ENCODE measurements at places on chromosomes 2 and 18.

GRCh38 chr2:234595829-234596228, 98.9 kb upstream of the ARL4C start:
- no peak for DNase-seq

GRCh38 chr2:237982039-237982725, 15.4 kb downstream of the UBE2F start:
- DNase-seq: no peak

GRCh38 chr2:26685989-26686839, 6.3 kb upstream of the KCNK3 start:
- DNase-seq: no peak

GRCh38 chr18:23838801-23839366, 149.6 kb downstream of the LAMA3 start:
- no peak for DNase-seq

DNA sequence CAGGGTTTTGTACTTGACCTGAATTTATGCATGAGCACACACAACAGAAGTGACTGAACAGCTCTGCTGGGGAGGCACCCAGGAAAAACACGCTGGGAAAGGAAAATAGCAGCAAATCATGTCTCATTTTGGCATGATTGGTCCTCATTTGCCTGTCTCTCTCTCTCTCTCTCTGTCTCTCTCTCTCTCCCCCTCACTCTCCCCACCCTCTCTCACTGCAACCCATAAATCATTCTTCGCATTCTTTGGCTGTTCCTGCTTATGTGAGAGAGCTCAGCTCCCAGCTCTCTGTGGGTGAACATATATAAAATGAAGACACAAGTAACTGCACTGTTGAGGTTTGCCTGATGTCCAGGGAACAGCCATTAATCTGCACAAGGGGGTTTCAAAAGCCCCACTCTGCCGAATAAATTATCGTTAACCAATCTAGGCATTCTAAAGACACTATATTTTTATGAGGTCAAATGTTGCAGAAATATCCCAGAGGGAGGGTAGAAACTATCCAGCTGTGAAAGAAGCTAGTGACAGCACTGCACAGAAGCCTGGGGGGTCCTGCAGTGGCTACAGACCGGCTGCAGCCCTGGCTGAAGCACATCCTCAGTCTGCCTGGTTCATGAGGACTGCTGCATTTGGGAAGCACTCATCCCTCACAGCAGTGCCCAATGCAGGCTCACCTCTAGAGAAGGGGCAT, 260.3 kb downstream of the AFF3 start:
- DNase-seq: no peak

DNA sequence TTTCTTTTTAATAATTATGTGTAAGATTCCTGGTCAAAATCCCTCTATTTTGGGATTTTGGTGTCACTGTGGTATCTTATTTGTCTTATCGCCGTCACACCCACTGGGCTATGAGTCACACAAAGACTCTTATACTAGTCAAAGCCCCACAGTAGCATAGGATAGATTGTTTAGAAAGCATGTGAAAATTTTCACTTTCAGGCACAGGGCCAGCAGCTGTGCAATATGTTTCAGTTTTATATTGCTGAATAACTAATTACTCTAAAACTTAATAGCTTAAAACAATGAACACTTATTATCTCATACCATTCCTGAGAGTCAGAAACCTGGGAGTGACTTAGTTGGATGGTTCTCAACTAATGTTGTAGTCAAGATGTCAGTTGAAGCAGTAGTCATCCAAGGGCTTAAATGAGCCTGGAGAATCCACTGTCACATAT, 24.0 kb downstream of the CFAP210 start:
- no peak for DNase-seq

DNA sequence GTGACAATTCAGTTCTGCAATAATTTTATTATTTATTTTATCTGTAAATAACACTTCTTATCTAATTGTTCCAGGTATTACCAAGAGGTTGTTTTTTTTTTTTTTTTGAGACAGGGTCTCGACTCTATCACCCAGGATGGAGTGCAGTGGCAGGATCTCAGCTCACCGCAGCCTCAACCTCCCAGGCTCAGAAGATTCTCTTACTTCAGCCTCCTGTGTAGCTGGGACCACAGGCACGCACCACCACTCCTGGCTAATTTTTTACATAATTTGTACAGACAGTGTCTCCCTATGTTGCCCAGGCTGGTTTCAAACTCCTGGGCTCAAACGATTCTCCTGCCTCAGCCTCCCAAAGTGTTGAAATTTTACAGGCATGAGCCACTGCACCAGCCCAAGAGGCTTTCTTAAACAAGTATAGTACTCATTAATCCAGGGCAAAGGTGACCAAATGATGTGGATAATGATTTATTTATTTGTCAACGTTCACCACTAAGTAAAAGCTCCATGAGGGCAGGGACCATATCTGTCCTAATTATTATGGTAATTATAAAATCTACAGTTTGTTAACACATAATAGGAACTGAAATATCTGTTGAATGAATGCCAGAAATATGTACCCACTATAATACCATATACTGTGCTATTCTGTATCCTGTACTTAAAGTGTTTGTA, 12.0 kb downstream of the STK17B start:
- no peak for DNase-seq

DNA sequence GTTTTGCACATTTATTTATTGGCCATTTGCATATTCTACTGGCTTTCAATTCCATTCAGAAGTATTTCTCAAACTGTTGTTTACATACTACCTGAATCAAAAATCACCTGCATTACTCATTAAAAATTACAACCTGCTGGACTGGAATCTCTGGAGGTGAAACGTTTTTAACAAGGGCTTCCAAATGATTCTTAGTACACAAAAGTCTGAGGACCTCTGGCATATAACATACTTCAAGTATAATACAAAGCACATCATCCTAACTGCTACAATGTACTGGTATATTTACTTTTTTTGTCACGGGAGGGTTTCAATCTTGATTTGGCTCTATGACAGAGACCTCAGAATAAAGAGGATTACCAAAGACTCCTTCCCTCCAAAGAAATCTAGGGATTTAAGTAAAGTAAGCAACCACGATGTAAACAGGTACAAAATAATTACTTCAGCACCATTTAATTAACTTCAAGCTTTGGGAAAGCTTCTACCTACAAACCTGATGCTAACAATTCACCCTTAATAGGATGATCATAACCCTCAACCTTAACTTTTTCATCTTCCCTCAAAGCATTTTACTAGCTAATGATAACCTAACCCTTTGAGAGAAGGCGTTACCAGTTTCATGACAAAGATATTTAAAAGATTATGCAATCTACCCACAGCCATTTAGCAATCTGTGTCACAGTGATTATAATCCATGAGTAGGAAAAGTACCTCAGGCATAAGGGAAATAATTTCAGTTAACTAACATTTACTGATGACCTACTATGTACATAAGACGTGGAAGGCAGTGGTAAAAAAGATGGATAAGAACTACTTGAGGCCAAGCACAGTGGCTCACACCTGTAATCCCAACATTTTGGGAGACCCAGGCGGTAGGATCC, 24.7 kb downstream of the ATAD2B start:
- no peak for DNase-seq

DNA sequence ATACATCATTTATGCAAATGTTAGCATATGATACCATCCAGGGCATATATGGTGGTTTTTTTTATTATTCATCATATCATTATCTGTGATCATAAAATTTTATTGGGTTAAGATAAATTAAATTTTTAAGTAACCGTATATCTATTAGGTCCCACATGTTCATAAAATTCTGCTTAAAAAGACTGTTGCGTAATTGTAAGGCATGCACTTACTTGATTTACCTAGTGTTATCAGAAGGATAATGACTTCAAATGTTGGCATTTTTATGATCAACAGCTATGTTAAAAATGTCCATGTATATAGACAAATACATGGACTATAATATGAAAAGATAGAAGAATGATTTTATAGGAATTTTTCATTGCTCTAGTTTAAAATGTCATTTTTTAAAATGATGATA, 1625.5 kb upstream of the CELF4 start:
- no peak for DNase-seq

- peak; percentile 34 for DNase-seq
Observed at GRCh38 chr2:9641641-9642040, 10.8 kb upstream of the YWHAQ start.
